ENCODE measurements at places on chromosomes 16 and 17. TPM values are rescaled to one million over a fixed set of nuclear protein-coding genes. Genes with fewer than 3 reads are reported as not detected.

GSG1L gene
- not detected for polyA plus RNA-seq

CDH5 gene
- polyA plus RNA-seq: 0.22 TPM

HCRT gene
- polyA plus RNA-seq: not detected

DNA sequence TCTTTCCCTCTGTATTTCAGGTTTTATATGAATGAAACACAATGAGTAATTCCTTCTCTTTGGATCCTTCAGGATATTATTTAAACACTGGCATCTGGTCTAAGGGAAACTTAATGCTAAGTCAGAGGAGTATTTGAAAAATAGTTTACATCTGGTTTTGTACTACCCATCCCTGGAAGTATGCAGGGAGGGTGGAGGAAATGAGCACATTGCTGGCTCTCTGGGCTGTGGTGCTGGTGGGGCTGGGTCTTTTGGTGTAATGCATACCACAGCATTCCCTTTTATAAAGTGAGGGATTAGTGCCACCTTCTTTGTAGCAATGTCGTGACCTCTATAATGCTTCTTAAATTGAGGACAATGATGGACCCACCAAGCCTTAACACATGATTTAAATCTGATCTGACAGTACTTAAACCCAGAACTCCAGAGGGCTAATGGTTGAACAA lies 105.5 kb upstream of the AXIN2 start:
- no peak for DNase-seq

DNA sequence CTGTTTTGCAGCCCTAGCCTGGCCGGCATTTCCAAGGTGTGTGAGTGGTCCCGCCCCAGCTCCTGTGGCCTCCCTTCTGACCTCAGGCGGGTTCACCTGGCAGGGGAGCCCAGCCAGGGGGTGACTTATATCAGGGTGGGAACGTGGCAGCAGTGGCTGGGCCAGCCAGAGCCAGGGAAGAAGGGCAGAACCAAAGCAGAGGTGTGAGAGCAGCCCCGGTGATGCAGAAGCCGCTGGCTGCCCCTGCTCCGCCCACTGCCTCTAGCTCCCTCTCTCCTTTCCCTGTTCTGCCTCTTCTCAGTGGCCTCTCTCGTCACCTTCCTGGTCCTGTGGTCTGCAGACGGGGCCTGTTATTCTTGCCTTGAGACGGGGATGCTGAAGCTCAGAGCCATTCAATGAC lies 12.1 kb downstream of the MGAT5B start:
- no peak for DNase-seq

Measured in CD14-positive monocyte (primary cell).